Fibroblast of skin of right quadriceps (primary cell): ENCODE measurements at places on chromosomes 4 and X.
A peak's percentile ranks its signal among the peaks of the same experiment; 100 is the strongest.

DNA sequence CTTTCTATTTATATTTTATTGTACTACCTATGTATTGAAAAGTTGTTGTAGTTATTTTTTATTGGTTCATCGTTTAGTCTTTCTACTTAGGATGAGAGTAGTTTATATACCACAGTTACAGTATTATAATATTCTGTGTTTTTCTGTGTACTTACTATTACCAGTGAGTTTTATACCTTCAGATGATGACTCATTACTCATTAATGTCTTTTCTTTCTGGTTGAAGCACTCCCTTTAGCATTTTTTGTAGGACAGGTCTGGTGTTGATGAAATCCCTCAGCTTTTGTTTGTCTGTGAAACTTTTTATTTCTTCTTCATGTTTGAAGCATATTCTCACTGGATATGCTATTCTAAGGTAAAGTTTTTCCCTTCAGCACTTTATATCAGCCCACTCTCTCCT, 7.7 kb downstream of the LUZP4 start:
- no peak for DNase-seq

GRCh38 chr4:6984612-6985425, 58.4 kb upstream of the TADA2B start:
- no peak for DNase-seq

- DNase-seq: no peak
Measured at GRCh38 chrX:68721546-68721945, 74.1 kb downstream of the STARD8 start.

GRCh38 chrX:150360331-150360730, 2.8 kb upstream of the MAMLD1 start:
- DNase-seq: no peak

DNA sequence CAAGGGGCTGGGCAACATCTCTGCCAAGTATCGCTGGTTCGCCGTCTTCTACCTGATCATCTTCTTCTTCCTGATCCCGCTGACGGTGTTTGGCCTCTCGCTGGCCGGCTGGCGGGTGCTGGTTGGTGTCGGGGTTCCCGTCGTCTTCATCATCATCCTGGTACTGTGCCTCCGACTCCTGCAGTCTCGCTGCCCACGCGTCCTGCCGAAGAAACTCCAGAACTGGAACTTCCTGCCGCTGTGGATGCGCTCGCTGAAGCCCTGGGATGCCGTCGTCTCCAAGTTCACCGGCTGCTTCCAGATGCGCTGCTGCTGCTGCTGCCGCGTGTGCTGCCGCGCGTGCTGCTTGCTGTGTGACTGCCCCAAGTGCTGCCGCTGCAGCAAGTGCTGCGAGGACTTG, 20.6 kb downstream of the SLC34A2 start:
- no peak for DNase-seq

GRCh38 chr4:70737006-70737405, 15.2 kb downstream of the RUFY3 start:
- DNase-seq: no peak

GRCh38 chrX:28552882-28553829, 34.1 kb upstream of the IL1RAPL1 start:
- DNase-seq: no peak

DNA sequence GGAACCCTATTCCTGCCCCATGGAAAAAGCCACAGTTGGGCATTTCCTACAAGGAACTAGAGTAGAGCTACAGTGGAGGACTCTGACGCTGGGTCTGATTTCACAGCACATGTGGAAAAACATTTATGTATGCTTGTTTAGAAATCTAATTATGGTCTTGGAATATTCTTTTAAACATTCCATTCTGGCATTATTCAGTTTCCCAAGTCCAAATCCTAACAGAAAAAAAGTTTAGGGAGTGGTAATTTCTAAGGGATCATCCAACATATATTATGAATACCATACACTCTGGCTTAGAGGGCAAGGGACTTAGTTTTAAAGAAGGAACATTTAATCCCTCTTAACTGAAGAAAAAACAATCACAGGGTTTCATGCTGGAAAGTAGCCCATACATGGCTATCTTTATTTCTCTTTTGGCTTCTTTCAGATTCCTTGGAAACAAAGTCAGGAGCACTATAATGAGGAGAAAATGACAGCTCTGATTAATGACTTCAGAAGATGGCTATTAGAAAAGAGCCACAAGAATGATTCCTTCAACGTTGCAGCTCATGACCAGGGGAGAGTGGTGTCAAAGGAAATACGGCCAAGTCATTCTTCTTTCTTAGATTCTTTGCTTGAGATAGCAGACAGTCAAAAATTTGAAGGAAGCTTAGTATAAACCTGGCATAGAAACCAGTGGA, 56.1 kb downstream of the CNGA2 start:
- peak; percentile 12 for DNase-seq

- no peak for DNase-seq
Measured at GRCh38 chrX:50565718-50566117, 95.1 kb upstream of the DGKK start.

DNA sequence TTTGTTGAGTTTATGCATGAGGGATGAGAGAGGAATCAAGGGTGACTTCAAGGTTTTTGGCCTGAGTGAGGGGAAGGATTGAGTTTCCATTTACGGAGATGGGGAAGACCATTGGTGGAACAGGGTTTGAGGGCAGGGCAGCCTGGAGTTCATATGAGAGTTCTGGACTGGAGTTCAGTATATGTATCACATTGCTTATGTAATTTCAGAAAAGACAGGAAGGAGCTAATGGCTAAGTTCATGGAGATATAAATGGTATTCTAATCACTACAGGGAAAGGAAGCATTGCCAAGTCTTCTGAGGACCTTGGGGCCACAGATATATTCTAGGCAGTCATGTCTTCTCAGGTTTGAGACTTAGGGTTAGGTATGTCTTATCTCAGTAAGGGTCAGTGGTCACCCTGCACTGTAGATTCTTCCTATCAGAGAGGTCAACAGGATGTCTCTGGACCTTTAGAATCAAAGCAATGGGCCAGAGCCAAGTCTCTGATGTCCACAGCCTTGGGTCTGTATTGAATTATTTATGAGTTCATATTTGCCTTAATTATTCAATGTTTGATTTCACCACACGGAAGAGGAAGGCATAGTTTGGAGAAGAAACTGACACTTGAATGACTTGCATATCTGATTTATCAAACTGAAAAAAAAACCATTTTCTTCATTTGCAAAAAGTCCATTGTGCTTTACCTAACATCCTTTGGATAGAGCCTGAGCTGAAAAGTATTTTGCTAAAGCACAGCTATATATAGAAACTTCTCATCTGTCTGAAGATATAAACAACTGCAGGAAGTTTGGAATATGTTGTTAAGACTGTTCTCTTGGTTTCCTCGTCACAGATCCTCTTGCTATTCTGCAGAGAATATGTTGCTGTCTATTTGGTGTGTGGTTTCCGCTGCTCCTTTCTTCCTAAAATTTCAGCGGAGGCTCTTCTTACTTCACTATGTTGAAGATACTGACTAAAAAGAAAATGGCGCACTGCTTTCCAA, 139.5 kb downstream of the PDGFRA start:
- DNase-seq: no peak

DNA sequence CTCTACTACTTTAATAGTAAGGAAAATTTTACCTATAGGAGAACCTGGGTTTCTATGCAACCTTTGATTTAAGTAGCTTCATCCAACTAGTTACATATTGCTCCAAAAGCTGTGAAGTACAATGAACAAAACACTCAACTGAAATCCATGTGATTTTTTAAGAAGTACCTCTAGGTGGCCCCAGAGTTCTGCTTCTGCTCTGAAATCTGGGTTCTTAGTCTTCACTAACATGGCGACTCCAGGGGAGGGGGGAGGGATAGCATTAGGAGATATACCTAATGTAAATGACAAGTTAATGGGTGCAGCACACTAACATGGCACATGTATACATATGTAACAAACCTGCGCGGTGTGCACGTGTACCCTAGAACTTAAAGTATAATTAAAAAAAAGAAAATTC, 73.4 kb upstream of the MAGEB2 start:
- peak; percentile 22 for DNase-seq

DNA sequence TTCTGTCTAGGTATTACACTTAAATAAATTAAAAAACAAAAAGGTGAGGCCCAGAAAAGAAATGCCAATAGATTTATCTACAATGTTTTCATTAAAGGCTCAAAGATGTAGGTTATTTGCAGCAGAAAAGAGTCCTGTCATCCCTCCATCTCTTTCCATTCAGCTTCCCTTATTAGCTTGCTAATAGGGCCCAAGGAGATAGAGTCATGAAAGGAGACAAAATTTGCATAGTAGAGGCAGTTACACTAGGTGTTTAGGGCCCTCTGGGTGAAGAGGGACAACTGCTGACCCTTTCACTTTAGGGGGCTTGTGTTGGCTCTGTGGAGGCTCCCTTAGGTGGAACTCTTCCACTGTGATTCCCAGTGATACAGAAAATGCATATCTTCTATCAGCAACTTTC, 58.4 kb upstream of the TACR3 start:
- DNase-seq: no peak

GRCh38 chr4:126372634-126373033, 1057.9 kb downstream of the FAT4 start:
- DNase-seq: no peak

GRCh38 chr4:94305466-94306225, 37.0 kb downstream of the HPGDS start:
- DNase-seq: no peak

DNA sequence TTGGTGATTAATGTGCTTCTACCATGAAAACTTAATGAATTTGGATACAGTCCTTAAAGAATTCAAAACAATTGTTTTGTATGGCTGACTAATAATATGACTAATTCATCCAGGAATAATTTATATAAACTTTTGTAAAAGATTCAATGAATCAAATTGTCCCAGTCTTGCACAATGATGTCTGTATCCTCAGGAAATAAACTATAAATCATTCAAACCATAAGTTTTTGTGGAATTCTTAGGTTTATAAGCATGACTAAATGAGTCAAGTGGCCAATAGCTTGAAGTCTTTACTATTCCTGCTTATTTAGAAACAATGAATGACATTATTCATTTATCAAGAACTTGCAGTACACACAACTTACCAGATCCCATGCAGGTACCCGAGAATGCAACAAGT, 935.0 kb upstream of the INTU start:
- peak; percentile 89 for DNase-seq

- no peak for DNase-seq
Measured at GRCh38 chrX:57289089-57289488, 2.6 kb downstream of the FAAH2 start.

- no peak for DNase-seq
Measured at GRCh38 chr4:75830906-75831305, 71.3 kb downstream of the PPEF2 start.

GRCh38 chr4:162461952-162462351, 298.2 kb upstream of the FSTL5 start:
- no peak for DNase-seq

DNA sequence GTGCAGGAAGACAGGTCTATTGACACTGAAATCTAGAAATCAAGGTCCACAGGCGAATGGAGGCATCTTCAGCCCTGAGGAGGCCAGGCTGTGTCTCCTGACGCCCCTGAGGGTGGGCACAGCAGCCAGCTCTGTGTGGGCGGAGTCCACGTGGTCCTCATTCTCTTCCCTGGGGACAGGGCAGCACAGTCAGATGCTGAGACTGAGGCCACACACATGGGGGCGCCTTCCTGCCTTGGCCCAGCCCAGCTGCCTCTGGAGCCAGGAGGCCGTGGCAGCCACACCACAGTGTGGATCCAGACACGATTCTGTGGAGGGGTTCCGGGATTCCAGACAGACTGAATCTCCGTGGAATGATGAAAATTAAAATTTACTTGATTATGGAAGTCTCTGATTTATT, 20.8 kb downstream of the FGFR3 start:
- DNase-seq: no peak

DNA sequence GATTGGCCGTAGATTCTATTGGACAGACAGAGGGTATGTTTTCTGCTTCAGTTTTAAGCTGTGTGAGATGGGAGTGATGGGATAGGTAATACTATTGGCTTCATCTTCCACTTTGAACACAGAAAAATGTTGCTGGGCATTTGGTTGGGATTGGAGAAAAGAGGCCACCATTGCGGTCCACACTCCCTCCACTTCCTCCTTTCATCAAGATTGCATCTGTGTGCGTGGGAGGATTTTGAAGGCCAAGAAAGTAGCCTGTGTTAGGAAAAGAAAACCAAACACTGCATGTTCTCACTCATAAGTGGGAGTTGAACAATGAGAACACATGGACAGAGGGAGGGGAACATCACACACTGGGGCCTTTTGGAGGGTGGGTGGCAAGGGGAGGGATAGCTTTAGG, 56.4 kb downstream of the EGF start:
- no peak for DNase-seq

DNA sequence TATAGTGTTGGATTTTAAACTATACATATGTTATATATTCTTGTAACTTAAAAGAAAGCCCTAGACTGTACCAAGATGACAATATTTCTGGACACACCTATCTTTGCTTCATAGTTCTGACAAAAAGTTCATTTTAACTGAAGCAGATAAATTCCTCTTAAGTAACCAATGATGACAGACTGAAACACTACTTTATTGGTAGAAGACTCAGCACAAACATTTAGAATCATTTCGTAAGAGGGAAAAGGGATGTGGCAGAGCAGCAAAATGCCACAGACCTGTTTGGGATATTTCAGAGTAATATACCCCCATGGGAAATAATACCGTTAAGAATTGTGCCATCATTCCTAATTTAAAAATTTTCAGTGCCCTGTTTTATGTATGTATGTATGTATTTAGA, 56.2 kb downstream of the APOO start:
- DNase-seq: no peak

DNA sequence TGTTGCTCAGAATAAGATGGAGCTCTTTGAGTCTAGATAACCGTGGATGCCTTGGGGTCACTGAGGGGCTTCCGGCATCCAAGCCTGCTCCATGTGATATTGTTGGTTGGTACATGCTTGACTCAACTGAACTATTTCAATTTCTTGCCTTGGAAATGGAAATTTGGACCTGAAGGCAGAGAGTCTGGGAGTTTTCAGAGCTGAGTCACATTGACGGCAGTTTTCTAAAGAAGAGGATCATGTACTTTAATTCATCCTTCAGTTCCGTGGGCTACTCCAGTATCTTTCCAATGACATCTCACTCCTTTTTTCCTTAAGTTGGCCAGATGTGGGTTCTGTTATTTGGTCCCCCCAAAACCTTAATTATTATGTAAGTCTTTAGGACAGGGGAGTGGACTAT, 100.5 kb downstream of the MFAP3L start:
- no peak for DNase-seq

GRCh38 chrX:123803331-123803983, 56.4 kb upstream of the XIAP start:
- peak; percentile 73 for DNase-seq

GRCh38 chrX:12989461-12989860, 14.6 kb downstream of the TMSB4X start:
- DNase-seq: no peak

- peak; percentile 20 for DNase-seq
Measured at GRCh38 chrX:21723084-21723483, 34.8 kb downstream of the SMPX start.

DNA sequence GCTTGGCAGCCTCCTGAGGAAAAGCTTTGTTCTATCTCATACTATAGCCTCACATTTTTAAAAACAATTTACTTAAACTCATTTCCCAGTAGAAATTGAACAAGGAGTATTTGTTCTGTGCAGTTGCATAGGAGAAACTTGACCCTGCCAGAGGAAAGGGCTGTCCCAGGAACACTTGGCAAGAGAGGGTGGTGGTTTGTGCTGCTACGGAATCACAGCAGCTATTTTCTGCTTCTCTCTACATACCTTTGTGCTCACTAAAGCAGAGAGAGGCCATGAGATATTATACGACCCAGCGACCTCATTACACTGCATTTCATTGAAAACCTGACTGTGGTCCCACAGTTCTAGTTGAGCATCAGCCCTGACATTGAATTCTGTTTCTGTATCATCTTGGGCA, 83.1 kb upstream of the LANCL3 start:
- no peak for DNase-seq
